ENCODE measurements at places on chromosomes 6 and 20. TPM values are rescaled to one million over a fixed set of nuclear protein-coding genes. Genes with fewer than 3 reads are reported as not detected.

DNA sequence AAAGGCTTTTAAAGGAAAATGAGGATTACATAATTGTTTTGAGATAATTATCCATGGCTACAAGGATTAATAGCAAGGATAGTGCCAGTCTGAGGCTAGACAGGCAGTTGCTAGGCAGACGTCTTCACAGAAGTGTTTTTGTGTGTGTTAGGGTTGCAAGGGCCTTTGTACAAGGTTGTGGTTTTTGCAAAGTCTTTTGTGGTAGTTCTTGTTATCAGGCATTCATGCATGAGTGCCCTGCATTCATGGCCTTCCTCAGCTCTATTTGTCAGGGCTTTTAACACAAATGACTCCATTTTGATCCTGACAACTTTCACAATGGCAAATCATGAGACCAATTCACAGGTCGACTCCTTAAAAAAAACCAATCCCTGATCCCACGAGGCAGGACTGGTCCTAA is 68.1 kb upstream of the TXNDC5 start:
- H3K36me3 ChIP-seq, result no peaks in the 10 kb centered on the region
- H3K4me1 ChIP-seq, result peaks cover 7% of the 10 kb centered on the region
- peaks cover 28% of the 10 kb centered on the region for H3K27me3 ChIP-seq
- H3K27ac ChIP-seq, result no peak overlapping the region

GRCh38 chr6:26383624-26384417 is 913 bp downstream of the BTN2A2 start:
- peak overlapping the region; percentile 71 for H3K27ac ChIP-seq
- peaks cover 33% of the 10 kb centered on the region for H3K4me1 ChIP-seq
- H3K36me3 ChIP-seq, result no peaks in the 10 kb centered on the region

- no peaks in the 10 kb centered on the region for H3K36me3 ChIP-seq
- no peaks in the 10 kb centered on the region for H3K27me3 ChIP-seq
- DNase-seq, result no peak
These were observed 12.3 kb downstream of the CYP21A2 start for GRCh38 chr6:32050562-32050961.

- no peaks in the 10 kb centered on the region for H3K36me3 ChIP-seq
- no peaks in the 10 kb centered on the region for H3K27me3 ChIP-seq
- no peak overlapping the region for H3K4me3 ChIP-seq
- H3K4me1 ChIP-seq, result no peaks in the 10 kb centered on the region
These were observed 115.4 kb downstream of the SYCP2 start for GRCh38 chr20:59817846-59818615.

Gene SIRPA
- 84.1 TPM for total RNA-seq
